ENCODE measurements at places on chromosomes 6 and 20.

- no peak for DNase-seq
These were observed 107.0 kb downstream of the JARID2 start for GRCh38 chr6:15352845-15353244.

- no peak for DNase-seq
These were observed 55.8 kb downstream of the FOXO3 start for GRCh38 chr6:108616544-108616943.

DNA sequence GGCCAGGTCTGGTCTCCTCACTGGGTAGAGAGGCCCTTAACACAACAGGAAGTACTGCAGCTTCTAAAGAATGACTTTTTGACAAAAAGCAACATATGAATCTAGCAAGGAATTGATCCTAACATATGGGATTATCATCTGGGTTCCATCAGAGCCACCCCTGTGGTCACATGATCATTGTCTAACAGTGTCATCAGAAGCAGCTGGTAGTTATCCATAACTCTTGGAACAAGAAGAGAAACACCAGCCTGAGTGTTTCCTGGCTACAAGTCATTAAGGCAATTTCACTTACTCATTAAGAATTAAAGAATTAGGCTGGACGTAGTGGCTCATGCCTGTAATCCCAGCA lies 219.3 kb upstream of the ARID1B start:
- no peak for DNase-seq

- no peak for DNase-seq
These were observed 56.6 kb upstream of the TRAF3IP2 start for GRCh38 chr6:111662072-111662793.

All from hippocampal formation (tissue), 2 donors.